ENCODE measurements at places on chromosomes 5 and 9.

- DNase-seq, result peak; percentile 52
These were observed 32.1 kb downstream of the MARCHF3 start for GRCh38 chr5:126998201-126998631.

GRCh38 chr9:78028926-78029325 is 2.7 kb downstream of the GNAQ start:
- no peak for DNase-seq

DNA sequence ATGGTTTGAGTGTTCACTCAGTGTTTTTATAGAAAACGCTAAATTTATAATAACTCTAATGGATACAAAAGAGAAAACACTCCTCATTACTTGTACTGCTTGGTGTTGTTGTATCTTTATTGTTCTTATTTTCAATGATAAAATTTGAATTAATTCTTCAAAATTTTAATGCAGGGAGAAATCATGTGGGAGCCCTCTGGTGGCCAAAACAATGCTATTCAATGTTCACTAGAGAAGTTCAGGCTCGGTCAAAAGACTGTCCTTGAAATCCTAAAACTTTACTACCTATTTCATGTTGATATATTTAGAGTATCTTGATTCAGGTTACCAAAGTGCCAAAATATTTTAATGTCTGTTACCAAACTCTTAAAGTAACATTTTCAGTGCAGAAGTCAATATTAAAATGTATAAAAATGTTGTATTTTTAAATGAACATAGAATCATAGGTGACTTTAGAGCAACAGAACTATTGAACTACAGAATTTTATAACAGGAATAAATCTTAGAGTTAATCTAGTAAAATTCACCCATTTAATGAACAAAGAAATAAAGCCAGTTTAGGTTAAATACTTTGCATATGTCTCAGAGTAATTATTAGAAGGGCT is 1259.8 kb downstream of the PTPRD start:
- DNase-seq, result peak; percentile 6

GRCh38 chr5:178389026-178389729 is 156.6 kb upstream of the PHYKPL start:
- DNase-seq, result no peak

DNA sequence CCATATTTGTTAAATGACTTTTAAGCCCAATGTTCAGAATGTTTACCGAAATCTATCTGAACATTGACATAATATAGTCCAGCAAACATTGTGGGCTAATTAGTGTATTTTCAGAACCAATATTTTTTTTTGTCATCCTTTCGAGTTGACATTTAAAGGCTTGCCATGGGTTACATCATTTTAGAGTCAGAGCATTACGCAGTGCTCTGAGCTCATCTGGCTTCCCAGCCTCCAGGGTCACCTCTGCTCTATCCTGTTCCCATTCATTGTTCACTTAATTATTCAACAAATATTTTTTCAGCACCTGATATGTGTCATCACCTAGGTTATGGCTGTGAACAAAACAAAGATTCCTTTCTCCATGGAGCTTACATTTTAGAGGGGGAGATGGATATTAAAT is 80.2 kb downstream of the SREK1 start:
- DNase-seq, result no peak

- peak; percentile 14 for DNase-seq
These were observed 301.5 kb upstream of the ACTBL2 start for GRCh38 chr5:57784121-57784520.

- DNase-seq, result no peak
These were observed 10.3 kb downstream of the FRRS1L start for GRCh38 chr9:109156708-109157107.

Measured in fibroblast of mammary gland (primary cell).